Amniotic stem cell (primary cell): ENCODE measurements at places on chromosomes 4 and X.

DNA sequence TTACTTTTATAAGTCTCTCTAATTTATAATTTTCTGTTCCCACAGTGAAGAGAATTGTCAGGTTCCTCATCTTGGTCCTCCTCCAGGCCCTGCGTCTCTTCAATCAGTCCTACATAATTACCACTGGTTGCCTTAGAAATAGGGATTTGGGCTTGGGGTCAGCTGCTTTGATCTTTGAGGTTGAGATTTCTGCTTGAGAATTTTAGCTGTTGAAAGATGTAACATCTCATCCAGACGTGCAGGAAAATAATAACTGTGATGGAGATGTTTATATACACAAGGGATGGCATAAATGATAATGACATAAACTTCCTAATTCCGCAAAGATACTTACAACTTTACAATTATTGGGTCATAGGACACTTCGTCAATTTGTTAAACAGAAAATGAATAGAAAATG, 30.3 kb downstream of the AADAT start:
- no peak for DNase-seq

- DNase-seq, result no peak
These were observed 305.4 kb upstream of the F9 start for GRCh38 chrX:139224953-139225665.

GRCh38 chrX:19137067-19137466, 14.8 kb upstream of the ADGRG2 start:
- no peak for DNase-seq

DNA sequence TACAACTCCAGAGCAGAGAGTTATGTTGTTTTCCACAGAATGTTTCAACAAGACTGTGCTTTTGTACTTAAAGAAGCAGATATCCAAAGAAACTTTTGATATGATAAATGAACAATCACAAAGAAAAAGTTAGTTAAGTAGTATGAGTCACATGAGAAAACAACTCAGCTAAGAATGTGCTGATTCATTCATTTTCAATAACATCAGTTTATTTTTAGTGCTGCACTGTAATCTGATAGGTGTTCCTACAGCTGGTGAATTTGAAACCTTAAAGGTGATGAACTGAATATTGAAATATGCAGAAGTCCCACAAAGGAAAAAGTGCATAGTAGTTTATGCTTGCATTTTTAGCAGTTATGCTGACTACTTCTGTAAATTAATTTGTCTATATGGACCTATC, 180.3 kb upstream of the TENM3 start:
- DNase-seq, result peak; percentile 29

- no peak for DNase-seq
These were observed 2.2 kb downstream of the SLIT2 start for GRCh38 chr4:20253735-20254409.

- no peak for DNase-seq
These were observed at the start of gene PPP1R2C for GRCh38 chrX:42778096-42778495. Gene PPP1R2C, minus strand, starts transcription at chrX:42778163. Its CDS starts 84 bp downstream, at chrX:42778079.

DNA sequence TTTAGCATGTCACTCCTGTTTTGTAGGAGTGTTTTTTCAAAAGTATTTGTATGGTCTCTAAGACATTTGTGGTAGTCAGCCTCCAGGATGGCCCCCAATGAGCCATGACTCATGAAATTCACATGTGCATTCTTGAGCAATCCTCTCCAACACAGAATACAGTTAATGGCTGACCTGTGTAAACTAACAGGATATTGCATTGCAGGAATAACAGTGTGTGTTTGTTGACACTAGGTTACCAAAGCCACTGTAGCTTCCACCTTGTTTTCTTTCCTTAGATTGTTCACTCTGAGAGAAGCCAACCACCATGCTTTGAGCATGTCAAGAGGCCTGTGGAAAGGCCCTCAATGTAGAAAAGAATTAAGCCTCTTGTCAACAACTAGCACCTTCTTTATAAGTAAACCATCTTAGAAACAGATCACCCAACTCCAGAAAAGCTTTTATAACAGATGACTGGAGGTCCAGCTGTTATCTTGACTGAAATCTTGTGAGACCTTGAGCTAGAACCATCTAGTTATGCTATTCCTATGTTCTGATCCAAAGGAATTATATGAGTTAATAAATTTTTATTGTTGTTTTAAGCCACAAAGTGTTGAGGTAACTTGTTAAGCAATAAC, 28.5 kb downstream of the TBCK start:
- DNase-seq, result peak; percentile 8

GRCh38 chr4:656436-657337, 17.4 kb downstream of the ATP5ME start:
- DNase-seq, result no peak

- DNase-seq, result no peak
These were observed 1168.1 kb downstream of the PCDH19 start for GRCh38 chrX:99242001-99242400.

- no peak for DNase-seq
These were observed 562.4 kb upstream of the ZFP42 start for GRCh38 chr4:187433141-187433540.

GRCh38 chr4:122673252-122673651, 52.4 kb upstream of the IL21 start:
- DNase-seq, result no peak

DNA sequence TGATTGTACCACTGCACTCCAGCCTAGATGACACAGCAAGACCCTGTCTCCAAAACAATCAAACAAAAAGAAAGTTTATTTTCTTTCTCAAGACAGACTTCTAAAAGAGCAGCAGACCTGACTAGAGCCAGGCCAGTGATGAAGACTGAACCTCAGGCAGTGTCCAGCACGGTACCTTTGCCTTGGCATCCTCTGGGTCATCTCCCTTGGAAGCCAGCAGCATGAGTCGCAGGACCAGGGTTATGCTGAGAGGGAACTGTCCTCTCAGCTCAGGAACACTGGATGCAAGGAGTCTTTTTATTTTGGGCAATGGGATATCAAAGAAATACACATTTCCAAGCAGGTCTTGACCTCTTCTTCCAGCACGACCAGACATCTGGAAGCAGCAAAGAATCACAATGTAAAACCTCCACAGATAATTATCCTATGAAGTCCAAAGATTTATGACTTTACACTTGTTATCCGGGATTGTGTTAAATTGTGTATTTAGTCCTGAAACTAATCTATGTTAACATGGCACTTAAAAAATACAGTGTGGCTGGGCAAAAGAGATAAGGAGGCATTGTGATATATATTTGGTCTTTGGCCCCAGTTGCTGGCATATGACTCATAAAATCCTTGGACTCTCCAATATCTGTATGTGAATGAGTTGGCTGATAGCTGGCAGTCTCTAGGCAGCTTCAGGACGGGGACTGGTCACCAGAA, 66.0 kb upstream of the DDX60 start:
- DNase-seq, result no peak
